HFFc6 (cell line): ENCODE measurements at places on chromosomes 13 and 19.

GRCh38 chr19:13843104-13843921 is 33.6 kb upstream of the NANOS3 start:
- no peak for DNase-seq

DNA sequence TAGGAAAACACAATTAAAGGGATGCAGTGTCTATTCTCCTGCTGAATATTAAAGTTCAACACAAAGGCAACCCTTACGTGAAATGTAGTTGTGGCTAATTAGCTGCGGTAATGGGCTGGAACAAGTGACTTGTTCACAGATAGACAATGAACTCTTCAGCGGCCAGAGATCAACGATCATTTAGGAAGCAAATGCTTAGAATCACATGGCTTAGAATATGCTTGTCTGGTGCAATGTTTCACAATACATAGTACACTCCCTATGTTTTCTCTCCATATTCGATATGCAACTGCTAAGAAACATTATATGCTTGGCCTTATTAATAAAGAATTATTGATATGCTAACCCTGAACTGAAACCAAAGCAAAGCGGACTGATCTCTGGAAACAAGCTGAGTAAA is 25.7 kb upstream of the MTUS2 start:
- no peak for DNase-seq

DNA sequence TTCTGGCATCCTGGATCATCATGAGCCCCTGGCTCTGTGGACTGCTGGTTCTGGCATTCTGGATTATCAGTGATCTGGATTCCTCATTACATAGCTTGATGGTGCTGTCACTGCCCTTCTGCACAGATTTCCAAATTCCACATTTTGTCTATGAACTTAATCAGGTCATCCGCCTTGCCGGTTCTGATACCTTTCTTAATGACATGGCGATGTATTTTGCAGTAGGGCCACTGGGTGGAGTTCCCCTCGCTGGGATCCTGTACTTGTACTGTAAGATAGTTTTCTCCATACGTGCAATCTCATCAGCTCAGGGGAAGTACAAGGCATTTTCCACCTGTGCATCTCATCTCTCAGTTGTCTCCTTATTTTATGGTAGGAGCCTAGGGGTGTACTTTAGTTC is 24.4 kb upstream of the OR7C2 start:
- no peak for DNase-seq

- no peak for DNase-seq
Measured at GRCh38 chr13:71368336-71368735, 498.7 kb downstream of the DACH1 start.

DNA sequence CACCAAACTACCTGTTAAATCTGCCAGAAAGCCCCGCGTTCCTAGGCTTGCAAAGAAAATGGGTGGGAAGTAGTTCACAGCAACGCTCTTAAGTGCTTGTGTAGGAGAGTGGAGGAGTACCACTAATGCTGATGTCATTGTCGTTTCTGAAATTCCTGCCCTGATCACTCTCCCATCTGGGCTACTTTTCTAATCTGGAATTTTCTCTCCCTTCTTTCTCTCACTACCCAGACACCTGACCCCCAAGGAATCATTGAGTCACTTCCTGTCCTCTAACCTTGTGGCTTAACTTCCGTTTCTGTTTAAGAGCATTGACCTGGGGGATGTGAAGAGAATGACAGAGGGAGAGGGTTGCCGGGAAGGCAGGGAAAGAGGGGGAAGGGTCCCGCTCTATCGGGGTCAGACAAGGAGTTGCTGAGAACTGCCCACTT is 98.7 kb downstream of the STARD13 start:
- DNase-seq = no peak

DNA sequence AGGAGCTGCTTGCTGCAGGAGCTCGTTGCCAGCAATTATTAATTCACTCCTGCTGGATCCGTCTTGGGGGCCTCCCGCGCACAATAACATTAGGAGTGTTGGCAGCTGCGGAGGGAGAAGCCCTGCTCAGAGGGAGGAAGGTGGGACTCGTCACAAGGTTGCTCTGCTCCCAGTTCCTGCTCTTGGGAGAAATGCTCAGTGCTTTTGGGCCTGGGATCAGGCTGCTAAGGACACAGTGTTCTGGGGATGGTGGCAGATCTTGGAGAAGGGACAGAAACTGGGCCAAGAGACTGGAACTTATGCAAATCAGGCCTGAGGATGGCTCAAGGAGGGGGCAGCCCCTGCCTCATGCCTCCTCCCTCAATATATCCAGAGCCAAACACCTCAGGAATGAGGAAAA is 78.9 kb upstream of the OLFM4 start:
- no peak for DNase-seq

GRCh38 chr19:33235996-33236350 is 10.3 kb upstream of the SLC7A10 start:
- DNase-seq = no peak

DNA sequence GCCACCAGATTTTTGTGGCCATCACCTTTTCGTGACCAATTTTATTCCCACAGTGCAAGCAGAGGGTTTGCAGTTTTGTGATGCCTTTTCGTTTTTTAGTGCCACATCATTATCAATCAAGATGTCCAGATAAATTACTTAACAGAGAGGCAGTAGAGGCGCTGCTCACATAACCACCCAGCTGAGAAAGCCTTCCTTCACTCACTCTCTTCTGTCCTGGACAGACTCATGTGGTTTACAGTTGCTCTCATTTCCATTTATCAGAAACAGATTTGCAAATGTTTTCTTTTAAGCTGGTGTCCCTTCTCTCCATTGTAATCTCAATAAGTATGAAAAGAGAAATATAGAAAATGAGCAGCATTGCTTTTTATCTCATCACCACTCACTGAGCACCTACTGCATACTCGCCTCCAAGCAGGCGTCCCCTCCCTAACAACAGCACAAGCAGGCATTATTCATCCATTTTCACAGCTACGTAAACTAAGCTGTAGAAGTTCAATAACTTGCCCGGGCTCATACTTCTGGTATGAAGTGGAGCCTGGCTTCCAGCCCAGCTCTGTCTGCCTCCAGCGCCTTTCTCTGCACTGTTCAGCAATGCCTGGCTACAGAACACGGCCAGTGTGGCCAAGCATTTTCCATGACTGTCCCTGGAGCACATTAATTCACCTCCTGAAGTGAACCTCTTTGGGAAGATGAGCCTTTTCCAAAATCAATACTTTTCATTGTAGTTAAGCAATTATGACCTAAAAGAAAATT is 34.6 kb upstream of the KATNAL1 start:
- peak; percentile 94 for DNase-seq

- no peak for DNase-seq
Measured at GRCh38 chr13:44429311-44429710, 55.7 kb downstream of the SERP2 start.

GRCh38 chr19:31804668-31805067 is 455.4 kb upstream of the TSHZ3 start:
- no peak for DNase-seq

DNA sequence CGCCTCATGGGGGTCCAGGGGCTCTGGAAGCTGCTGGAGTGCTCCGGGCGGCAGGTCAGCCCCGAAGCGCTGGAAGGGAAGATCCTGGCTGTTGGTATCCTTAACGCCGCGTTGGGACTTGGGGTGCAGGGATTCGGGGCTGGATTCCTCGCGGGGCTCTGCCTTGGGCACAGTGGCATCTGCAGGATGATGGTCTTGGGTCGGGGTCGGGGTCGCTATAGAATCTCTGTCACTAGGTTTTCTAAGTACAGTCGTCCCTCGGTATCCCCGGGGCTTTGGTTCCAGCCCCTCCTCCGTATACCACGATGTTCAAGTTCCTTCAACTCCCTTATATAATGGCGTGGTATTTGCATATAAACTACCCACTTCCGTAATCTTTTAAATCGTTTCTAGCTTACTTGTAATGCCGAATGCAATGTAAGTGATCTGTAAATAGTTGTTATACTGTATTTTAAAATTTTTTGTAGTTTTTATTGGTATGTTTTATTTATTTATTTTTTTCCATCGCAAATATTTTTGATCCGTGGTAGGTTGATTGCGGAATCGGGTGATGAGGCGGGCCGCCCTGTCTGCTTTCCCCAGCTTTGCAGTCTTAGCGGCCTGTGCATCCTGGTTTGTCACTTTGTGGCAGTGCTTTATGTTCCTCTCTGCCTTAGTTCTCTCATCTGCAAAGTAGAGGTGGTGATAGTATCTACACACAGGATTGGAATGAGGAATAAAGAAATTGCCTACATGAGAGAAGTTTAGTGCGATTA is 606 bp downstream of the ERCC5 start:
- peak; percentile 28 for DNase-seq

DNA sequence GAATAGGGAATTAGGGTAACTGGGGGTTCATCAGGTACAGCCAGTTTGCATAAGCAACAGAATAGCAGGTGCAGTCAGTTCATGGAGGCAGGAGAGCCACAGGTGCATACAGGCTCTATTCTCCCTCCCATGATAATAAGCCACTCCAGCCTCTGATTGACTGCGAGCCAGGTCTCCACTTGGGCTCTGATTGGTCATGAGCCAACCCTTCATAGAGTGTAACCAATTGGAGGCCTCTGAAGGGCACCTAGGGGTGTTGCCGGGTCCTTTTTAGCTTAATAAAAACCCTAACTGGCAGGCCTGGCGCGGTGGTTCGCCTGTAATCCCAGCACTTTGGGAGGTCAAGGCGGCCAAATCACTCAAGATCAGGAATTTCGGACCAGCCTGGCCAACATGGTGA is 8.7 kb upstream of the CKM start:
- DNase-seq = no peak

DNA sequence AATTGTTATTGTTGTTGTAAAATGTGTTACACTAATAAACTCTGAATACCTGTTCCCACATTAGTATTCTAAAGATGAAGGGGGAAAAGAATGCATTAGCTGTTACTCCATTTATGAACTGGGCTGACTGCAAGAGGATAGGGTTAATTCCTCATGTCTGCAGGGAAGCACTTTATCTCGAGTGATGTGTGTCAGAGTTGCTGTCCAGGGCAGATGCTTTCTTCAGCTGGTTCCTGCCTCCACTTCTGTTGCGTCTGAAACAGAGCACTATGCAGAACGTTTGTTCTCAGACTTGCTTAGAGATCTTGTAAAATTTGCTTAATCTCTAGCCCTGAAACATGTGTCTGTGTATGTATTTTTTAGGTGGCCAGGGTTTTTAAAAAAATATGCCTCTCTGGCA is 318.8 kb downstream of the SPRY2 start:
- DNase-seq = no peak

DNA sequence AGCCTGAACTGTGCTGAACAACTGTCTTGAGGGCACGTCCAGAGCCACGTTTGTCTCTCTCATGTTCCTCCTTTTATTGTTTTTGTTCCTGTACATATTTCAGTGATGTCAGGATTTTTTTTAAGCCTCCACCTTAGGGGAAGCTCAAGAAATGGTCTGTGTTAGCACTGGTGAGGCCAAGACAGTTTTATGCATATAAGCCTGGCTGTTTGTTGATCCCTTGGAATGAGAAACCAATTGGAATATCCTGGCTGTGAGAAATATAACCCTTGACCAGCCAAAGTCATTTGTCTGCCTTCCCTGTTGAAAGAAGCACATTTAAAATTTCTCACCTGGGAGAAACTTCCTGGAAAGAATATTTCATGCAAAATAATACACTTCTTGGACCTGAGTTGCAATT is 115.8 kb downstream of the DNAJC15 start:
- DNase-seq = no peak

GRCh38 chr19:5827342-5827890 is 12.1 kb downstream of the FUT6 start:
- no peak for DNase-seq
